ENCODE measurements at places on chromosomes 5 and 9. TPM values are rescaled to one million over a fixed set of nuclear protein-coding genes. Genes with fewer than 3 reads are reported as not detected.

Gene SREK1
- 27.8 TPM for total RNA-seq

Gene CCDC192
- total RNA-seq = not detected

Gene ALAD
- total RNA-seq = 6.5 TPM

Gene SLCO6A1
- not detected for total RNA-seq

Gene PCDHA3
- total RNA-seq = 4.5 TPM

Gene LVRN
- not detected for total RNA-seq

Gene CDKN2B-AS1
- total RNA-seq = not detected

Gene GPR150
- not detected for total RNA-seq

Gene HTR4
- total RNA-seq = not detected
